ENCODE measurements at places on chromosomes 11 and 22.

GRCh38 chr11:30758012-30758411 is 171.9 kb upstream of the MPPED2 start:
- DNase-seq: no peak

DNA sequence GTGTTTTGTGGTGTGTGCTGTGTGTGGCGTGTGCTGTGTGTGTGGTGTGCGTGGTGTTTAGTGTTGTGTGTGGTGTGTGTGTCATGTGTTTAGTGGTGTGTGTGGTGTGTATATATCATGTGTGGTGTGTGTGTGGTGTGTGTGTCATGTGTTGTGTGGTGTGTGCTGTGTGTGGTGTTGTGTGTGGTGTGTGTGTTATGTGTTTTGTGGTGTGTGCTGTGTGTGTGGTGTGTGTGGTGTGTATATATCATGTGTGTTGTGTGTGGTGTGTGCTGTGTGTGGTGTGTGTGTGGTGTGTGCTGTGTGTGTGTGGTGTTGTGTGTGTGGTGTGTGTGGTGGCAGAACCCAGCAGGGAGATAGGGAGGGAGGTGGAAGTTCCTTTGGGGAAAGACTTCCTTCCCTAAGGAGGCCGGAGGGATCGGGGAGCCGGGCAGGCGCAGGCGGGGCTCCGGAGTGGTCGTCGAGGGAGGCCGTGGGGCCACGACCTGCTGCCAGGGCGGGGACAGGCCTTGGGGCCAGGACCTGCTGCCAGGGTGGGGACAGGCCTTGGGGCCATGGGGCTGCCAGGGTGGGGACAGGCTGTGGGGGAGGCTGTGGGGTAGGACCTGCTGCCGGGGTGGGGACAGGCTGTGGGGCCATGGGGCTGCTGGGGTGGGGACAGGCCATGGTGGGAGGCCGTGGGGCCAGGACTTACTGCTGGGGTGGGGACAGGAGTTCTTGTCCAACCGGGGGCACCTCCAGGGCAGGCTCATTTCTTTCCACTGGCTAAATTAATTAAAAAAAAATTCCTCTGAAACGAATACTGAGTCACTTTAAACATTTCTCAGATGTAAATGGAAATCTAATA is 15.2 kb downstream of the PIM3 start:
- DNase-seq: no peak

DNA sequence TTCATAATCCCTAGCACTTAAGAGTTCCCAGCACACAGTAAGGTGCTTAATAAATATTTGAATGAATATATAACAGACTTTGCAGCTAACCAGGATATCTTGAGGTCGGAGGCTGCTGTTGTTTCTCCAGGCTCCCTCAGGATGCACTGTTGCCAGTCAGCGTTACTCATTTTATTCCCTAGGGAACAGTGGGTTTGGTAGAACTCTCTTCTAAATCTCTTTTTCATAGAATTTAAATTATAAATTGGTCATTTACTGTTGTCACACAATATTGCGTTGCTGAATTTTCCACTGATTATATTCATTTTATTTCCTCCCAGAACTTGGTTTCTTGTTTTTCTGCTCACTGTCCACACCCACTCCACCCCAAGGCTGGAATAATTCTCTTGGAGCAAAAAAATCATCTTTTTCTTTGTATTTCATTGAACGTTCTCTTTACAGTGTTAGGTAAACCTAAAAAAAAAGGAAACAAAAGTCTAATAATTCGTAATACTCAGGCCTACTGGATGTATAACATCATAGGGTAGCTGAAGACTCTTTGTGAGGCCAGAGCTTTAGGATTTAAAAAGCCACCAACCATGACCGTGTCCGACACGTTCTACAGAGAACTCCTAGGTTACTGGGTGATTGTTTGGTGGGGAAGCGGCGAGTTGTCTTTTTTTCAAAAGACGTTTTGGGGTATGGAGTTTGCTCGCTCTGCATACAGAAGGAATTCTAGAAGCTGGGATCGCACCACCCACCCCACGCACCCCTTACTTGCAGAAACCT is 766 bp upstream of the CAPRIN1 start:
- no peak for DNase-seq

GRCh38 chr22:28115426-28115825 is 196.4 kb upstream of the PITPNB start:
- DNase-seq: no peak

- no peak for DNase-seq
These were observed 9.2 kb downstream of the STARD10 start for GRCh38 chr11:72784662-72785061.

DNA sequence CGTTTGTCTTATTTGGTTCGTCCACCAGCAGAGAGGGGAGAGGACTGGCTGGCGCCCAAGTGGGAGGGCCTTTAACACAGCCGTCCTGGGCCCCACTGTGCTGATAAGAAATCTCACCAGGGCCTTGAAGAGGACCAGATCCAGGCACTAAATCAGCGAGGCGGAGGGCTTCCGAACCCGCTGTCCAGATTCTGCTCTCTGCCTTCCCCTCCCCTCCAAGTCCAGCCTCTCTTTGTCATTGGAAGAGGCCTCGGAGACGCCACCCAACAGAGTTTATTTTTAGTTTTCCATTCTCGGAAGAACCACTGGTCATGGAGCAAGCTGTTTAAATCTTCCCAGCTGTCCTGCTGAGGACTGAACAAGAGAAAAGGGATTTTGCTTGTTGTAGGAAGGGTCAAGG is 9.3 kb upstream of the FXYD6 start:
- DNase-seq: no peak

DNA sequence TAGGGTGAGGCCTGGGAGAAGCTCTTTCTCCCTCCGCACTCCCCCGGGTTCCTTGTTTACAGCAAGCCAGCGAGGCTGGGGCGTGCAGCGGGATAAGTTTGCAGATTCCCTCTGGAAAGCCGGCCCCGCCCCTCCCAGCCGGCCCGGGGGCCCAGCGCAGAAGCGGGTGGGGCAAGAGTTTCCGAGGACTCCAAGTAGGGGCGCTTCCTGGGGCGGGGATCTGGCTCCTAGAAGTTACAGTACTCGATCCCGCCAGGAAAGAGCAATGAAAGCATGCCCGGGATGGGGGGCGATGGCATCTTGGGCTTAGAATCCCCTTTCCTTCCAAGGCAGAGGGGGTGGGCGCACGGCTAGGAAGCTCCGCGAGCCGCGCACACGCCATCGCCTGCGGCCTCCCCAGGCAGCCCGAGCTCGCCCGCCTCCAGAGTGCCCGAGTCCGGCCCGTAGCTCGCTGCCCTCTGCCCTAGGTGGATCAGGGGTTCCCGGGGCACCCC is 385 bp downstream of the TST start:
- no peak for DNase-seq

- no peak for DNase-seq
These were observed 17.4 kb upstream of the TMEM45B start for GRCh38 chr11:129798212-129798611.

DNA sequence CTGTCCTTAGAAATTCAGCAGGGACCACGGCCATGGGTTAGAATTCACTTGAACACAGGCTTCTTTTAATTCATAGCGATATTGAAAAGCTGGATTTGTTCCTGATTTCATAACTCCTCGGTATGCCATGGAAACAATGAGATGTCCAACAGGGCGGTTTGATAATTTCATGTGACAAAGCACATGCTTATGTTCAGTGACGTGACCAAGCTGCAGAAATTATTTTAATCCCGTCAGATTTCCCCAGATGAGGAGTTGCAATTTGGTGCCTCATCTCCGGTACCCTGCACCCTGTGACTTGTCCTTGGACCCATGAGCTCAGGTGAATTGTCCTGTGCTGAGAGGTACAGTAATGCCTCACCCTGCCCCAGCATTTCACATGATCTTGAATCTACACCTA is 81.7 kb downstream of the C11orf91 start:
- DNase-seq: no peak

GRCh38 chr11:72738199-72739141 is 13.7 kb downstream of the ARAP1 start:
- no peak for DNase-seq

DNA sequence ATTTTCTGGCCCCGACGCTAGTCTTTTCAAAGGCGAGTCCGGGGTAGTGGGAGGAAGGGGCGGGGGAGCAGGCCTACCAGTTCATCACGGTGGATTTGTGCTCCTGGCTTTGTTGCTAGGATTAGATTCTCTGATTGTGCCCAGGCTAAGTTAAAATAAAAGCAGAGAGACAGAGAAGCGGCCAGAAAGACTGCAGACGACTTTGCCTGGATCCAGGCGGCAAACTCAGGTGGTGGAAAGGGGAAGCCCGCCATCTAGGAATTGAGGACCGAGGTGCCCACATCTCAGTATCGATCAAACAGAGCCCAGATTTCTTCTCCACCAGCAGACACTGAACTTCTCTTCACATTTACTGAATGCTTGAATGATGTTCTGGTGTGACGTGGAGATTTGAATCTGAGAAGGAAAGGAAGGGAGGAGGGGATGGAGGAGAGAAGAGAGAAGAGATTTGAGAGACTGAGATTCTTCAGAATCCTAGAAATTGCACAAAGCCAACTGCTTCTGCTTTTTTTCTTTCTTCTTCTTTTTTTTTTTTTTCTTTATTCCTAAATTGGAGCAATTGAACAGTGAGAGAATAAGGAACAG is 2.7 kb downstream of the FAT3 start:
- no peak for DNase-seq

DNA sequence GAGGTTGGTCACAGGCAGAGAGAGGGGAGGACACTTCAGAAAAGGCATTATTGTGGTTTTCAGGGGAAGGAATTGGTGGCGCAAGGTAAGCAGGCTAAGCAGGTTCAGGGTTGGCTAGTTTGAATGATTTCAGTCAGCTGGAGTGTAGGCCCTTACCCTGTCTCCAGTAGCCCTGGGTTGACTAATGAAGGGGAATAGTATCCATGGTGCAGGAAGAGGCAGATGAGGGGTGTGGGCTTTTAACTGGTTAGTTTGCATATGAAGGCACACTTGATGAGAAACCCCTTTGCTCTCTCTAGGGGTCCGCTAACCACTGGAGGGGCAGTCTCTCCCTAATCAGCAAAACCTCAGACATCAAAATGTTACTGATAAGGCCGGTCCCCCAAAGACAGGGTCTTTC is 249.7 kb downstream of the AASDHPPT start:
- no peak for DNase-seq

- DNase-seq: no peak
These were observed 1.8 kb downstream of the FUT4 start for GRCh38 chr11:94545264-94546161.

GRCh38 chr11:93957397-93957952 is 63.7 kb upstream of the HEPHL1 start:
- DNase-seq: no peak

GRCh38 chr11:57306161-57306876 is 18.4 kb downstream of the TNKS1BP1 start:
- no peak for DNase-seq

GRCh38 chr11:61967924-61968757 is 707 bp upstream of the FTH1 start:
- DNase-seq: no peak

- peak; percentile 57 for DNase-seq
These were observed 180.0 kb downstream of the MAML2 start for GRCh38 chr11:96162816-96163499.

DNA sequence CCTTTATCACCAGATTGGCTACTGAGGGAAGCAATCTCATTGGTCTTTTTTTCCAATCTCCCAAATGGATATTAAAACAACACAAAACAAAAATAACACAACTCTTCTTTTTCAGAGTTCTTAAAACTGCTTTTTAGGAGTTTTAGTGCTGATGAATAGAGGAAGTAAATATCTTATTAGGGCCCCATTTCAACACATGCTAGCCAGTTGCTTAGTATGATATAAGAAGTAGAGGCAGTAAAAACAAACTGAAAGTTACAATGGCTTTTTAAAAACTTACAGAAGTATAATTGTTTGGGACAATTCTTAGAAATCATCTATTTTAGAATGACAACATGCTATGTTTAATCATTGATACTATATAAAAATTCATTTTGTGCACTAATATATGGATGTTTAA is 3.4 kb downstream of the C11orf71 start:
- no peak for DNase-seq

GRCh38 chr22:28141614-28142013 is 222.6 kb upstream of the PITPNB start:
- DNase-seq: no peak

GRCh38 chr11:19910931-19911330 is 198.3 kb downstream of the NAV2 start:
- DNase-seq: no peak

DNA sequence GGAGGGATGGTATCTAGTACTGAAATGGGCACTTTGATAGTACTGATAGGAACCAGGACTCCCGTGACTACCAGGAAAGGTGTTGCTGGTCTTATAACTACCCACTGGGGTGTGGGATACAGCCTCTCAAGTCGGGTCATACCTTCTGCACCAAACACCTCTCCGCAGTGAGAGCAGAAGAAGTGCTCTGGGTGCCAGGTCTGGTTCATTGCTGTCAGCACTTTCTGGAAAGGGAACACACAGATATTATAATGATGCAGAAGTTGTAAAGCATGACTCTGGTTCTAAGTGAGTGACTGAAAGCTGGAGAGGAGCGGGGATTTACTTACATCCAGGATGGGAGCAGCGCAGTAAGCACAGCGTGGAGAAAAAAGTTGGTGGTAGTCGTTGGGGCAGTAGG is 26.0 kb downstream of the LPXN start:
- DNase-seq: no peak

GRCh38 chr11:132006884-132007580 is 636.6 kb downstream of the NTM start:
- no peak for DNase-seq

DNA sequence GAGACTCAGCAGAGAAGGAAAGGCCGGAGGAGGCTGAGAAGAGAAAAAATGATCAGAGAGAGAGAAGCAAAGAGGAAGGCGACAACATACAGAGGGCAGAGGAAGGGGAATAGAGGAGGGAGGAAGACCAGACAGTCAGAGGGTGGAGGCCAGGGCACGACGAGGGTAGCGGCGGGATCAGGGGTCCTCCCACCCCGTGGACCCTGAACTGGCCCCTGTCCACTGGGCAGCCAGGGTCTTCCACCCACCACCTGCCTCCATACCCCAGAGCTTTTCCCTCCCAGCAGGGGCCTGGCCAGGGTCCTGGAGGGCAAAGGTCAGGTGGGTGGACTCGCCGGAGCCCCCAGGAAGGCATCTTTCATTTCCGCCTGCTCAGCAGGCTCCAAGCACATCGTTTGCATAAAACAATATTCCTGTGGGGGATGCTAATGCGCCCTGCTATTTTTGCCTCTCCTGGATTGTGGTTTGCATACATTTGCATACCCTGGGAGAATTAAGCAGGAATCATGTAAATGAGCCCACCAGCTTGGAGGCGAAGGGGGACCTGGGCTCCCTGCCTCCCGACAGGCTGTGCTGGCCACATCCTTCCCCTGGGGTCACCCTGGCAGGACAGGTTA is 394.1 kb downstream of the MN1 start:
- DNase-seq: no peak

- DNase-seq: no peak
These were observed 15.8 kb downstream of the TMEM258 start for GRCh38 chr11:61776561-61777075.

GRCh38 chr22:19291218-19291579 is 320 bp downstream of the CLTCL1 start:
- DNase-seq: no peak

- DNase-seq: no peak
These were observed 120.5 kb downstream of the PGR start for GRCh38 chr11:101008961-101009689.

GRCh38 chr11:72430741-72431570 is 3.4 kb downstream of the CLPB start:
- no peak for DNase-seq

All from smooth muscle cell of the brain vasculature (primary cell).